NCI-H1436 treated with DMSO at 0.1 percent for 48 hours (cell line): ENCODE measurements at places on chromosomes 3 and 15.

- no peak for DNase-seq
Measured at GRCh38 chr3:42014921-42015533, 53.1 kb upstream of the ULK4 start.

- no peak for DNase-seq
Measured at GRCh38 chr15:66850078-66850991, 148.3 kb downstream of the SMAD6 start.

GRCh38 chr3:194554473-194555123, 67.8 kb upstream of the ATP13A3 start:
- DNase-seq: no peak

GRCh38 chr3:4551051-4551711, 58.0 kb downstream of the ITPR1 start:
- no peak for DNase-seq

- no peak for DNase-seq
Measured at GRCh38 chr3:123153125-123154019, 48.4 kb upstream of the SEC22A start.
